COR-L47 (cell line): ENCODE measurements at places on chromosomes 1 and 21.

DNA sequence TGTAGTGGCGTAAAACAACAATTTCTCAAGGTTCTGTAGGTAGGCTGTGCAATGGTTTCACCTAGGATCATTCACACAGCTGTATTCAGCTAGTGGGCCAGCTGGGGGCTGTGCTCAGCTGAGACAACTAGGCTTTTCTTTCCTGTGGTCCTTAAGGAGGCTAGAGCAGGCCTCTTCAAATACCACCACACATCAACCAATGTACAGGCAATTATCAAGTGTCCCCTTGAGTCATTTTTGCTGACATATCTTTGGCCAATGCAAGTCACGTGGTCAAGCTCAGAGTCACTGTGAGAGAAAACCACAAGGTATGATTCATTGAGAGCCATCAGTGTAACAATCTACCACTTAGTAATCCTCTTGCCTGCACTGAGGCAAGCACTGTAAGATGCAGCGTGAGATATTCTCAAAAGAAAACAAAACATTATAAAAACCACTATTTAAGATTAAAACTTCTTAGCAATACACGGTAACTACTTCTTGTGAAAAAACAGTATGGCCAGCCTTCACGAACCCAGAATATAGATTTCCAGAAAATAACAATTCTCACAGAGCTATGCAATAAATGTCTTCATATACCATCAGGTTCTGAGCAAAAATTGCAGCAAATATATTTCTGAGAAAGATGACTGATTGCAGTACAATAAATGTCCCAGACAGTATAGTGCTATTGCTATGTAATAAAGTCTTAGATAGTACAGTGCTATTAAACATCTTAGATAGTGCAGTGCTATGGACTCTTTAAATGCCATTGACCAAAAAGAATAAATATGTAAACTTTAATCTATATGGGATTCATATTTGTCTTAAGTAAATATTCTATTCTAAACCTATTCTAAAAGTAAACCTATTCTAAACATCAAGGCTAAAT, 55.3 kb downstream of the NME7 start:
- no peak for DNase-seq

DNA sequence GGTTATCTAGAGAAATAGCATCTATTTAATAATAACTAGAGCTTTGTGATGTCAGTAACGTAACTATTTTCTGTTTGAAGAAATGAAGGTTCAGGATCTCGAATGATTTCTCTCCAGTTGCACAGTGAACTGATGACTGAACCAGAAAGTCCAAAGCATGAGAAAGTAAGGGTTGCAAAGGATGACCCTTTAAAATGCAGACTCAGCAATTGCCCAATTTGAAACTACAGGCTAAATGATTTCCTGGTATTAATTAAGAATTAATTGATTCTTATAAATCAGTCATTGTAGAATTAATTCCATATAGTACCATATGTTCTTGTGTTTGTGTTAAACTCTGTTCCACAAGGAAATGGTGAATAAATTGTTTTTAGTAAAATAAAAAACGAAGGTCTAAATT, 318.6 kb downstream of the NFIA start:
- DNase-seq: no peak

- no peak for DNase-seq
Observed at GRCh38 chr1:103459346-103459745, 66.2 kb upstream of the RNPC3 start.

GRCh38 chr1:231935856-231936255, 309.3 kb downstream of the DISC1 start:
- peak; percentile 56 for DNase-seq

DNA sequence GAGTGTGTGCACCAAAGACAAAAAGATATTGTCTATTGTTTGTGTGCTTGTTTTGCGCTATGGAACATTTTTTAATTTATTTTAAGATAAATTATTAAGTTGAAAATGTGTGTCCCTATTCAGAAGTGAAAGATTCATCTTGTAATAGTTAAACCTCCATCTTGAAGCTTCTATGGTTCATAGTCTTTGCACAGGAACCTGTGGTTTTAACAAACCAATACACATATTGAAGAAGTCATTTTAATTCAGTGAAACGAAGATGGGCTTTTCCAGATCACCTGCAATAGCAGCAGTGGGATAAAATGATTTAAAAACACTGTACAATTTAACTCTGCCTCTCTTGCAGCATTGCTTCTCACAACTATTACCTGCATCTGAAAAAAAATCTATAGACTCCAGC, 42.6 kb upstream of the QSOX1 start:
- no peak for DNase-seq

- DNase-seq: no peak
Observed at GRCh38 chr1:14435368-14436023, 163.0 kb upstream of the KAZN start.

GRCh38 chr1:52037402-52037814, 3.8 kb upstream of the KTI12 start:
- DNase-seq: no peak

- no peak for DNase-seq
Observed at GRCh38 chr1:178540204-178540603, 27.3 kb downstream of the TEX35 start.

- DNase-seq: no peak
Observed at GRCh38 chr1:109114342-109114674, 393 bp downstream of the ELAPOR1 start.

DNA sequence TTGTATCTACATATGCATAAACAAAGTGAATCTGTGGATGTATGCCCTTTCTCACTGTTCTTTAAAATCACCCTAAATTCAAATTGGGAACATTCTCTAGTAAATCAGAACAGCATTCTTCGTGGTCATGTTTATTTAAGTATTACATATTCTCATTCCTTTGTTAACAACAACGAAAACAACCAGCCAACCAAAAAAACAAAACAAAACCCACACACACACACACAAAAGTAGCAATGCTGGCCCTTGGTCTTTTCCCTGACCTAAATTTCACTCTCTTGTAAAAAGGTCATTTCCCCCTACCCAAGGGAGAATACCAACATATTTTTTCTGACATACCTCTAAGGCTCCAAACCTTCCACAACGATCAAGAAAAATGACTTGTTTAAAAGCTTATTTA, 102.6 kb downstream of the NRIP1 start:
- no peak for DNase-seq

DNA sequence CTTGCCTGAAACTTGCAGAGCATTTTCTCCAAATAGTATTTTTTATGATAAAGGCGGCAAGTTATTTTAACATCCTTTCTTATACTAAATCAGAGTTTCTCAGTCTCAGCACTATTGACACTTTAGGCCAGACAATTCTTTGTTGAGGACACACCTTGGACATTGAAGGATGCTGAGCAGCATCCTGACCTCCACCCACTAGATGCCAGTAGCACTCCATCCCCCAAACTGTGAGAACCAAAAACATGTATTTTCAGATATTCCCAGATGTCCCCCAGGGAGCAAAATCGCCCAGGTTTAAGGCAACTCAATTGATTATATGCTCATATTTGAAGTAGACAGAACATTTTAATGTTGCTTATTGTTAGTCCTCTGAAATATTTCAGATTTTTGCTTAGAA, 299.4 kb downstream of the ZP4 start:
- DNase-seq: no peak

- DNase-seq: no peak
Observed at GRCh38 chr1:186765446-186765845, 63.3 kb upstream of the PLA2G4A start.

DNA sequence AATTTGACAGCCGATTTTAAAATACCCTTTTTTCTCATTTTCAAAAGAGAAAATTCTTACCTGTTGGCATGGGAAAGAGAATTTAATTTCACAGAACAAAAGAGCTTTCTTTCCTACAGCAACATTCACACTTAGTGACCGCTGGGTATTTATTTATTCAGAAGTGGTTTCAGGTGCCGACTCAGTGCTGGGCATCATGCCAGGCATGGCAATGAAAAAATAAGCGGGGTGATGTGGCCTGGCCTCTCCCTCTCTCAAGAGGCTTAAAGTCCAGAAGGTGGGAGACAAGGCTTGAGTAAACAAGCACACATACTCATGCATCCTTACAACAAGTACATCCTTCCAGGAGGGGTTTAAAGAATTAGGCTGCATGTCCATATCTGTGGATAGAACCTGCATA, 4.1 kb upstream of the PCP4 start:
- DNase-seq: peak; percentile 73

- DNase-seq: no peak
Observed at GRCh38 chr1:40899230-40899870, 37.2 kb upstream of the CITED4 start.

GRCh38 chr1:77594366-77595112, 87.9 kb downstream of the ZZZ3 start:
- DNase-seq: no peak

DNA sequence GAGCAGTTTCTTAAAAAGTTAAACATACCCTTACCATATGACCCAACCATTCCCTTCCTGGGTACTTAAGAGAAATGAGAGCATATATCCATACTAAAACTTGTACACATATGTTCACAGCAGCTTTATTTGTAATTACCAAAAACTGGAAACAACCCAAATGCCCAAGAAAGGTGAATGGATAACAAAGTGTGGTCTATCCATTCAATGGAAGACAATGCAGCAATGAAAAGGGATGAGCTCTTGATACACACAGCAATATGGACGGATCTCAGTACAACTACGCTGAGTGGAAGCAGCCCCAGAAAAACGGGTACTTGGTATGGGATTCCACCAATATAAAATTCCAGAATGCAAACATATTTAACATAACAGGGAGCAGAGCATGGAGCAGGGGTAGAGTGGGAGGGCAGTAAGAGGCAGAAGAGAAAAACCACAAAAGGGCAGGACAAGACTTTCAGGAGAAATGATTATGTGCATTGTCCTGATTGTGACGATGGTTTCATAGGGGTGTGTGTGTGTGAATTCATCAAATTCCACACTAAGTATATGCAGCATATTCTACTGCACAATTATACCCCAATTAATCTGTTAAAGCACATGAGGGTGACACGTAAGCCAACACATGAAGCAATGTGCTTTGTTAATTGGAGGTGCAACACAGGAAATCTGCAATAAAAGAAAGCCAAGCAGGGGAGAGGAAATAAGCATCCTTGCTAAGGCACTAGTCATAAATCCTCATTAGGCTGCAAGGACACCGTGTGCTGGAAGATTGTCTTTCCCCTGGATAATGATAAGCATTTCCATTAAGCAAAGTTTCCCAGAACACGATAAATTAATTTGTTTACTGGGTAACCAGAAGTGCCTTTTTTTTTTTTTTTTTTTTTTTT, 113.1 kb upstream of the KRTAP19-8 start:
- no peak for DNase-seq

DNA sequence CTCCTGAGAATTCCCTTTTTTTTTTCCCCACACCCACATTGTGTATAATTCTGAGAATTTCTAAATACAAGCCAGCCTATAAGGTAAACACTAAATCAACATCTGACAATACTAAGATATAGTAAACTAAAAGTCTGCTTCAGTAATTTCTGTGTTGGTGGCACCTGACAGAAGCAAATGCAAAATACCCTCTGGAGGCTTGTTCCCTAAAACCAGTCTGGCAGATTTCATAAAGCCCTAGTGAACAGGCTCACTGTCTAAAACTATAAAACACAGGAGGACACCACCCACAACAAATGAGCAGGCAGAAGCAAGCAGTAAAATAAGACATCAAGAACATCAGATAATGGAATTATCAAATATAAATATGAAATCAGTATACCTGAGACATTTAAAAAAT, 11.5 kb downstream of the TRIM33 start:
- no peak for DNase-seq

- no peak for DNase-seq
Observed at GRCh38 chr1:199422206-199422605, 605.3 kb upstream of the NR5A2 start.

- peak; percentile 18 for DNase-seq
Observed at GRCh38 chr1:101995984-101996745, 561 bp downstream of the OLFM3 start.

DNA sequence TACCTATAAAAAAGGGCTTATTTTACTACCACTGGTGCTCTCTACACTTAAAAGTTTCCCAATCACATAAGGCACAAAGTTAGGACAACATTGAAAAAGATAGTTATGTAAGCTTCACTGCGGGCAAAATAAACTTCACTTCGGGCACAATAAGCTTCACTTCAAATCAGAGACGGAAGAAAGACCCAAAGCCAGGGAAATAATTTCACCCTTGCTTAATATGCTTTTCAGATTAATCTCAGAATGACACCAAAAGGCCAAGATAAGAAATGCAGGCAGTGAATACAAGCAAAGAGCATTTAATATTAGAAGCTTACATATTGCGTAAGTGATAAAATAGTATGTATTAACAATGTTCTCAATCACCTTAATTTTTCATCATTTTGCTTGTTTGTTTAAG, 444.2 kb downstream of the SETD4 start:
- peak; percentile 23 for DNase-seq

- DNase-seq: no peak
Observed at GRCh38 chr1:239831577-239832355, 259.9 kb upstream of the FMN2 start.

DNA sequence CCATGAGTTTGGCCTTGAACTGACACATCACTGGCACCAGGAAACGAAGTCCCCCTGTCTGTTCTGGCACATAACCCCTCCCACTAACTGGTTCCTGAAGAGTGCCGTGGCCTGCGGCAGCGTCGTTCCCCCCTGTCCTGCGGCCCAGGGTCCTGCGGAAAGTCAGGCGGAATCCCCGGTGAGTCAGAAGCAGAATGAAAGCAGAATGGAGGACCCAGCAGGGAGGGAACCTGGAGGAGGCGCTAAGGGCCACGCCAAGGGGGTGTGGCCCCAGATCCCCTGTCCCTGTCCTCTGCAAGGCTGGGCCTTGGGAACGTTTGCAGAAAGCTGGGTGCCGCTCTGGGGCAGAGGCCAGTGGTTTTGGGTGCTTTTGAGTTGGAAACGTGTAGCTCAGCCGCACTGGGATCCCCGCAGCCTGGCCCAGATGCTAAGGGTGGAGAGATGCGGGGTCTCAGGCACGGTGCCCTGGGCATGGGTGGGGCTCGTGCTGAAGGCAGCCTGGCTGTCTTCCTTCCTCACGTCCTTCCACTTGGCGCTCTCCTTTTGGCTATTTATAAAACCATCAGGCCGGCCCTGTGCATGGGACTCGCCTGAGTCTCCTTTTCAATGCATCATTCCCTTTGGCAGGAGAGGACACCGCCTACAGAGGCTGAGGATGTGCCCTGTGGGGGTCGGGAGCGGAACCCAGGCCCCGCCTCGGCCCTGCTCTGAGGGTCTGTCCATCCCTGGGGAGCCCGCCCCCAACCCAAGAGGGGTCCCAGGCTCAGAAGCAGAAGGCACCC, 36.2 kb downstream of the TP73 start:
- DNase-seq: no peak

GRCh38 chr1:32774950-32775634, 42.1 kb downstream of the YARS1 start:
- DNase-seq: peak; percentile 83
